T-helper 9 cell (primary cell): ENCODE measurements at places on chromosomes 1 and 21.

GRCh38 chr1:28087614-28088167, 719 bp downstream of the EYA3 start:
- DNase-seq: no peak

GRCh38 chr1:210770396-210770984, 363.5 kb downstream of the KCNH1 start:
- no peak for DNase-seq

- no peak for DNase-seq
These were observed 97.7 kb downstream of the VPS13D start for GRCh38 chr1:12327566-12327965.

DNA sequence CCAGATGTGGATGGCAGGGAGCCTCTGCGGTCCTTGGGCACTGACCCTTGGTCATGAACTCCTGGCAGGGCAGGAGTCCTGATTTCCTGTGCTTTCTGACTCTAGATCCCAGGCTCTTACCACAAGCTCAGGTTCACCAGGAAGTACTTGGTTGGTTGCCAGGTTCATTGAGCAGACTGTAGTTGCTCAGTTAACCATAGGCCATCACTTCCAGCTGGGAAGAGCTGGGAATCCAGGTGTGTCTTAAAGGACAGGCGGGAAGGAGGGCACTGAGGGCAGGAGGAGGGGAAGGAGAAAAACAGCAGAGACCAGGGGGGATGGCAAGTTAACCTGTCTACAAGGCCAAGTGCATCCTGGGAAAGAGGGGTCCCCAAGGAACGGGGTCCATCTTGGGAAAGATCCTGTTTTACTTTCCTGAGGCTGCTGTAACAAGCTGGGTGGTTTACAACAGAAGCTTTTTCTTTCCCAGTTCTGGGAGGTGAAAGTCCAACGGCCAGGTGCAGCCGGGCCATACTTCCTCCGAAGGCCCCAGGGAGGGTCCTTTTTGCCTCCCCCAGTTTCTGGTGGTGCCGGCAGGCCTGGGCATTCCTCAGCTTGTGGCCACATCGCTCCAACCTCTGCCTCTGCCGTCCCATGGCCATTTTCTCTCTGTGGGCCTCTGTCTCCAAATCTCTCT, 11.6 kb downstream of the KCNAB2 start:
- no peak for DNase-seq

DNA sequence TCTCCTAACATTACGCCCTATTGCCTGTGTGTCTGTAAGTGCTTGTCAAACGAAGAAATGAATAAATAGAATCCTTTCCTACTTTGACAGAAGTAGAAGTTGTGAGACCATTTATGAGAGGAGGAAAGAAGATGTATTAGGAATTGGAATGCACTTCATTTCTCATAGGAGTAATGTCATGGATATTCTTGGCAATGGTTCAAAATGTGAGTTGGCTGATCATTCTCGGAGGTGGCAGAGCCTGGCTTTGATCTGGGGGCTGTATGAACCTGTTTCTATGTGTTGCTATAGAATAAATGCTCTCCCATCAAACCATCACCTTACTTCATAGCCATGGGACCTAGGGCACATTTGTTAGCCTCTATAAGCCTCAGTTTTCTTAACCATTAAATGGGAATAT, 10.1 kb upstream of the SERBP1 start:
- DNase-seq: no peak

DNA sequence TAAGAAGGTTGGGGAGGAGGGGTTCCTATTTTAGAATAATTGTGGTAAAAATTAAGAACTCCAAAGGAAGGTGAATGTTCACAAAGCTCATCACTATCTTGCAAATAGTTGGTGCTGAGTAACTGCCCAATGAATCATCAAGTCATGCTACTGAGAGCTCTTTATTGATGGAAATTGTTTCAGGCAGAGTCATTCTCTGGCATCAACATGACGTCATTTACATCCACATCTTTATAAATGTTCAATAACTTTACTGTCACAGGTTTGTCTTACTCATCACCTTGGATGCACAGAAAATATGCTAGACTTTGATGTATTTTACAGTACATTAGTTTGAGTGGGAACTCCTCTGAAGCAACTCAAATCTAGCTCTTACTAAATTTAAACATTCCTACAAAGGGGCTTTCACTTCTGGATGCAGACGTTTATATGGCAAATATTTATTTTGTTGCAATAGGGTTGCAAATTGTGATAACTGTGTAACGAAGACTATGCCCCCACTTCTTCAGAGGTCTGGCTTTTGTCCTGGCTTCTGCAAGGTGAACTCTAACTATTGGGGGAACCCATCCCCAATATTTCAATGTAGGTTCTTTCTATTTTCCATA, 273.7 kb upstream of the AJAP1 start:
- DNase-seq: no peak

DNA sequence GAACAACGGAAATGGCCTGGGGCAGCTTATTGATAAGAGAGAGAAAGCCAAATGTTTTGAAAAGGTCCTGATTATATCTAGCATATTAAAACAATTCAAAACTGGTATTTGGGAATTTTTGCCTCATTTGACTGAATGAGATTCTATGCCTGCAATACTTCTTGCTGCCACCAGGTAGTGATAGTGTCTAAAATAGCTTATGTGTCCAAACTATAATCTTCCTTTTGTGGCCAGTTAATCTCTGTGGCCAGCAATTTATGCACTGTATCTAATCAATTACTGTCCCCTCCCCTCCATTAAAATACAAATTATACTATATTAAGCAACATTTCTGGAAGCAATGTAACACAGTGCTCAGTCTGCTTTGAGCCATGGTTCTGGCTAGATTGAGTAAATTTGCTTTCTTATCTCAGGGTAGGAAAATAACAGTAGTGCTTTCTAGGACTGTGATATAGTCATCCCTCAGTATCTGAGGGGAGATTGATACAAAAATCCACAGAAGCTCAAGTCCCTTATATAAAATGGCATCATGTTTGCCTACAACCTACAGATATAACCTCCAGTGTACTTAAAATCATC, 91.8 kb downstream of the FOXD2 start:
- DNase-seq: no peak

DNA sequence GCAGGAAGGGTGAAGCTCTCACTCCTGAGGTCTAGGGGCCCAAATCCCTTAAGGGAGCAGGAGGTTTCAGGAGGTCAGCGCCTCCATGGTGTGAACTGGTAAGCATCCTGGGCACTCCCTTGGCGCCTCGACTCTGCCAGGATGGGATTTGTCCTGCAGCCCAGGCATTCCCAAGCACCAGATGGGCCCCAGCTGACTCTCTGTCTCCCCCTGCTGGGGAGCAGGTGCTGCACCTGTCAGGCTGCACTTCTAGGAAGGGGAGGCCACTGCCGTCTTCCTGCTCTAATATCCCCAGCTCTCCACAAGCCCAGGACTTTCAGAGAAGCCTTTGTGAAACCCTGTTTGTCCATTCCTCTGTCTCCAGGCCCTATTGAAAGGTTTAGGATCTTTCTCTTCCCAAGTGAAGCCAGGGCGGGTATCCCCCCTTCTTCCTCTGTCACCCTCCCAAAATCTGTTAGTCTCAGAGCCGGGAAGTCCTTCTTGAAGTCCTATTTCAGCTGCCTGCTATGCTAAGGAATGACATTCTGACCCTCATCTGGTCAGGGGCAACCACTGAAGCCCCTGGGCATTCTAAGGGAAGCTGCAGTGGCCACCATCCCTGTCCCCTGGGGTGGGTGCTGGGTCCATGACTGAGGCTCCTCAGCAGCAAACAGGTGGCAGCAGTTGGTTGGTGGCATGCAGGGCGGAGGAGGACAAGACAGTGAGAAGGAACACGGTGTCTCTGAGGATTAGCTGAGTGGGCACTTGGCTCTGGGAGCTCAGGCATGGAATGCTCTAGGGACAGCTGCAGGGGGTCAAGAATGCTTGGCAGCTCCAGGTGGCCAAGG, 3.2 kb downstream of the MYBPH start:
- peak; percentile 37 for DNase-seq

DNA sequence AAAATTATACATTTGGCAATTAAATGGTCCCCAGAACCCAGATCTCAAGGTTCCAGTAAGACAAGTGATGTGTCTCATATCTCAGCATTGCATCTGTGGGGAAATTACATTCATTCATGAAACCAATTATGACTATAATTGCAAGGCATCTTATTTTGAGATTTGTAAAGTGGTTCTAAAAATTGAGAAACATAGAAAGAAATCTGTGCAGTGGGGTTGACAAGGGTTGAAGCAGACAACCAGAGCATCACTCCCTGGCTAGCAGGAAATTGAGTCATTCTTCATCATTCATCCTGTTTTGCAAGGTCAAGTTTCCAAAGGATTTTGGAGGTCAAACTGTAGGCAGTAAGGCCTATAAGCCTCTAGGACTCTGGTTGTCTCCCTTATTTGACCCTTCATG, 25.1 kb upstream of the MROH9 start:
- DNase-seq: no peak

DNA sequence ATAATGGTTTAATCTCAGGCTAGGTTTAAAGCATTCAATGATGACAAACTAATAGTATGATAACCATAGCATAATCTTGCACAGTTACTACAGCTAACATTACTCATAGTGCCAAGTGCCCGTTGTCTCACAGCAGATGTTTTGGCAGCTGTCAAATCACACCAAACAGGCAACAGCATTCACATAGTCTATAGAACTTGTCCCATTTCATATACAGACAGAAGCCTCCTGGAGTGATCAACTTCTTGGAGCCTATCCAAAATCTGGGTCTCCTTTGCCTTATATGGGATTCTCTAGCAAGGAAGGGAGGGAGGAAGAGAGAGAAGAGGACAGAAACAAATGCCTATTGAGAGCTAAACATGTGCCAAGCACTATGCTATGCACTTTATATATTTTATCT, 250.6 kb upstream of the ZP4 start:
- no peak for DNase-seq

DNA sequence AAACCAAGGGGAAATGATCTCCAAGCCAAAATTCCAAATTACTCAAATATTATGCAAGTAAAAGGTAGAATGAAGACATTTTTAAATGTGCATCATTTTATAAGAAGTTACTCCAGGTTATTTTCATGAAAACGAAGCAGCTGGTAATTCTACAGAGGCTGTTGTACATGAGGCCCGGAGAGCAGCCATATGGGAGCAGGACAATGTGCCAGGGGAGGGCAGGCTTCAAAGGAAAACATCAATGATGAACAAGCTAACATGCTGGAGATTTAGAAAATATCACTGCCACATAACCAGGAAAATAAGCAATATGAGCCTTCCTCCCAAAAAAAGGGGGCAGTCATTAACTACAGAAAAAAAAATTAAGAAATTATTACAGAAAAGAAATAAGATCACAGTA, 109.1 kb downstream of the TIAM1 start:
- DNase-seq: no peak

- no peak for DNase-seq
These were observed 1.0 kb upstream of the IER5 start for GRCh38 chr1:181087400-181087901.

DNA sequence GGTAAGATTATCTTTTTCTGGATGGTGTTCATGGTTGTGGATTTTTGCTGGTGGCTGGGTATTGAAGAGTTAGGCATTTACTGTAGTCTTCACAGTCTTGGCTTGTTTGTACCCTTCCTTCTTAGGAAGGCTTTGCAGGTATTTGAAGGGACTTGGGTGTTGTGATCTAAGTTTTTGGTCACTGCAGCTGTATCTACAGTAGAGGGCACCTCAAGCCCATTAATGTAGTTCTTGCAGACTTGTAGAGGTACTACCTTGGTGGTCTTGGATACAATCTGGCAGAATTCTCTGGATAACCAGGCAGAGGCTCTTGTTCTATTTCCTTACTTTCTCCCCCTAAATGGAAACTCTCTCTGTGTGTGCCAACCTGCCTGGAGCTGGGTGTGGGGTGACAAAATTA, 155.8 kb upstream of the BRINP3 start:
- no peak for DNase-seq

DNA sequence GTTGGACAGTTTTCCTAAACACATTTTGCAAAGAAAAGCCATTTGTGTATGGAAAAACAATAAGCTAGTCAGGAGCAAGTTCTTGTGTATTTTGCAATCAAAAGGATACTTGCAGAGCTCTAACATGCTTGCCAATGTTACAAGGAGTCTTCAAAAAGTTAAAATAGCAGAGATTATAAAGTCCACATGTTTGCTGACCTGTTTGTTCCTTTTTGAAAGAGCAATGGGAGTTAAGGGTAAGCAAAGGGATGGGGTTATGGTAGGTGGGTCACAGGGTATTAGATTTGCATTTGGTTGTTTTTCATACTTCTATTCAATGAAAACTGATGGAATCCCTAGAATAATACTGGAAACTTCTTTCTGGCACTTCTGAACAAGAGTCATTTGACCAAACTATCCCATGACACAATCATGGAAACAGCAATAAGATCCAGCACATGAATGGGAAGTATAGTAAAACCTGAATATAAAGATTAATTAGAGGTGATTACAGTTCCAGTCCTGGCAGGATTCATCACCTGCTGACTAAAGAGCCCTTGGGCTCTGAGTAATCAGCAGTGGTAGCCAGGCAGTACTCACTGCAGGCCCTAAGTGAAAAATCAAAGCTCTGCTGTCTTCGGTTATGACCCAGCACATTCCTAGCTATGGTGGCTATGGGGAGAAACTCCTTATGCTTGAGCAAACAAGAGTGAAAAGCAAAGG, 27.1 kb upstream of the ZC3H11B start:
- no peak for DNase-seq

DNA sequence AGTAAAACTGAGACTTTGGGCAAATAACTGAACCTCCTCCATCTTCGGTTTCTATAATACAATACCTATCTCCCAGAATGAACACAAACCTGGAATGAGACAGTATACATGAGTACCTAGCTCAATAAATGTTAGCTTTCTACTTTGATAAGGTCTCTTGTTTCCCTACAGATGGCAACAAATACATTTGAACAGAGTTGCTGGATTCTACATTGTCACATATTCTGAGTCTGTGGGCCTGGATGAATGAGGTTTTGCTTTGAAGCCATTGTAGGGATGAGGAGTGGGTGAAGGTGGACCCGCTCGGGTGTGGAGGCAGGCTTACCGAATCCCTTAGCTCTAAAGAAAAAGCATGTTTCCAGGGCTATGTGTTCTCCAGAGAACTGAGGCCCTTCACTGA, 13.9 kb upstream of the FYB2 start:
- DNase-seq: no peak

DNA sequence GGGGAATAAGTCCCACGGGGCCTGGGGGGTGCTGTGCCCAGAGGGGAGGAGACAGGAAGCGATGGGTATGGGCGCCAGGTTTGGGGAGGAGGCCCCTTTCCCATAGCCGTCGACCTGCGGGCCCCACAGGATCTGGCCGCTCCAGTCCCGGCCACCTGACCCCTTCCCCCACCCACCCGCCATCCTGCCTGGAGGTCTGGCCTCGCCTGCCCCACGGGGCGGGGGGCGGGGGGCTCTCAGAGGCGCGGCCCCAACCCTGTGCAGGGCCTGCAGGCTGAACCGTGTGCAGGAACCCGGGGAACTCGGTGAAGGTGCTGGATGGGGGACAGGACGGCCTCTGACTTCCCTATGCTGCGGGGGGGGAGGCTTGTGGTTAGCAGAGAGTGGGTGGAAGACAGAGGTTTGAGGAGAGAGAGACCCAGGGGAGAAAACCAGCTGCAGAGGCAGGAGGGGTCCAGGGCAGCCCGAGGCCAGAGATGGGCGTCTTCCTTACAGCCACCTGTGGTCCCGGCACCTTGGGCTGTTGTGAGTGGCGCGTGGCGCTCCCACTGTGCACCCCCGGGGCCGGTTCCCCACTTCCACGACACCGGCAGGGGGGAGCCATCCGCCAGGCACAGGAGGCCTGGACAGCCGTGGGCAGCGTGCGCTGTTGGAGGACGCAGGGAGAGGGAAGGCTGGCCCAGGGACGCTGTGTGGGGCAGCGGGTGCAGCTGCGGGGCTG, 2.5 kb upstream of the TNFRSF18 start:
- DNase-seq: no peak

- no peak for DNase-seq
These were observed 65.8 kb upstream of the RAB4A start for GRCh38 chr1:229204921-229205777.
